ENCODE measurements at places on chromosomes 6 and 20.

- no peak for DNase-seq
Observed at GRCh38 chr6:16236631-16237199, 1.7 kb upstream of the GMPR start.

GRCh38 chr20:3084986-3085360 is 449 bp upstream of the AVP start:
- DNase-seq = no peak

DNA sequence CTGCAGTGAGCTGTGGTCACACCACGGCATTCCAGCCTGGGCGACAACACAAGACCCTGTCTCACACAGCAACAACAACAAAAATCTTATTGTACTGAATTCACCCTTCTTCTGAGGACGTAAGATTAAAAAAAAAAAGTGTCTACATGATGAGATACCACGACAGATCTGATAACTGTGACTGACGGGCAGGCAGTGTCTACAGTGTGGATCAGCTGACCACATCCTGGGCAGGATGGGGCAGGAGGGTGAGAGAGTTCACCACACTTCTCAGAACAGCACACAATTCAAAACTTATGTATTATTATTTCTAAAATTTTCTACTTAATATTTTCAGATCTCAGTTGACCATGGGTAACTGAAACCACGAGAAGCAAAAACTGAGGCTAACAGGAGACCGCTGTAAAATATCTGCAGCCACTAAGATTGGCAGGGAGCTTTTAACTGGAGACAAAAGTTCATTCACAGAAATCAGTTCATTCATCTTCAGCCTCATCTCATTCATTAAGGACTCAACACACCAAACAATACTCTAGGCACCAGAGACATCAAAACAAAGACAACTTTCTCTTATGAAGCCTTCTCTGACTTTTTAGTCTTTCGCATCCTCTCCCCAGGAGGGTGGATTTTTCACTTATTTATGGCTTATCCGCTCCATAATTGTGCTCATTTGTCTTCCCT is 15.7 kb upstream of the NHSL1 start:
- no peak for DNase-seq

DNA sequence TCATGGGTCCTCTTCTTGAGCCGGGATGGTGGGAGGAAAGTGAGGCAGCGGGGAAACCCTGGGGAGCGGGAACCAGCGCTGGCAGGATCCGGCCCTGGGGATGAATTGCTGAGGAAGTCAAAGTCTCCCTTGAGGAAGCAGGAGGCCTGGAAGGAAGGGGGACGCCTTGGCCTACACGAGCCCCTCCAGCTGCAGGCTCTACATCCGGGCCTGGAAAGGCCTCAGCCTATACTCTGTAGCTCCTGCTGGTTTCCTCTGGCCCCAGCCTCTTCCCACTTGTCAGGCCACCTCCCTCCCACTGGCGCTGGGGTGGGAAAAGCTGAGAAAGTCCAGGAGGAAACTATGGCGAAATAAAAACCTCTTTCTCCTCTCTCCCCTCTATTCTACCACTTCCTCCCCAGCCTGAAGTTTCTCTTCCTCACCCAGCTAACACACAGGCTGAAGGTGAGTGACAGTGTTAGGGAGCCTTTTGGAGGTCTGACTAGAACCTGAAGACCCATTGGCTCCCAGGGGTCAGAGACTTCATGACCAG is 14.9 kb downstream of the TREML2 start:
- no peak for DNase-seq

GRCh38 chr6:67231092-67231491 is 1404.0 kb upstream of the ADGRB3 start:
- no peak for DNase-seq

DNA sequence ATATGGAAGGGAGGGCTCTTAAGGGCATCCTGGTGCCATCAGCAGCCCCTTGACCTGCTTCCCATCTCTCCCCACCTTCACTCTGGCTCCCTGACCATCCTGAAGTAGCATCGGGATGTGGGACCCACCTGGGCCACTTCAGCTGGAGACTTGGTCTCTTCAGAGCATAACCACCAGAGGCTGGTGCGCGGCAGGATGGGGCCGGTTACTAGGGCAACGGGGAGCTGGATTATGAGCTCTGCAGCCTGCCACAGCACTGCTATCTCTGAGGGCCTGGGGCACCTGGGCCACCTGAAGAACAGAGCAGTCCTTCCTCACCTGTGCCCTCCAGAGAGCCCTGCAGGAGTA is 79.7 kb downstream of the SYNJ2 start:
- no peak for DNase-seq
